ENCODE measurements at places on chromosomes 2 and 18. TPM values are rescaled to one million over a fixed set of nuclear protein-coding genes. Genes with fewer than 3 reads are reported as not detected.

The PRKAG3 gene
- polyA plus RNA-seq, result not detected

The FASTKD1 gene
- polyA plus RNA-seq, result 37.8 TPM

The ANKRD30BL gene
- 0.14 TPM for polyA plus RNA-seq

The CRYGC gene
- polyA plus RNA-seq, result not detected

The ZAP70 gene
- 2.1 TPM for polyA plus RNA-seq

The TFPI gene
- 20.6 TPM for polyA plus RNA-seq

The FBLN7 gene
- polyA plus RNA-seq, result 26.9 TPM

The MEX3C gene
- 79.2 TPM for polyA plus RNA-seq

The NTSR2 gene
- not detected for polyA plus RNA-seq

The PFN4 gene
- polyA plus RNA-seq, result 2.9 TPM

The PKP4 gene
- 46.9 TPM for polyA plus RNA-seq

The ABHD3 gene
- 24.5 TPM for polyA plus RNA-seq

The SERPINB13 gene
- not detected for polyA plus RNA-seq

The GKN1 gene
- polyA plus RNA-seq, result not detected

The EFR3B gene
- polyA plus RNA-seq, result 4.7 TPM

The MYCN gene
- polyA plus RNA-seq, result 6.8 TPM

The CFC1 gene
- not detected for polyA plus RNA-seq

The MARCO gene
- polyA plus RNA-seq, result not detected

The HOXD13 gene
- 0.22 TPM for polyA plus RNA-seq

The EIF5B gene
- polyA plus RNA-seq, result 53.7 TPM

The OTOS gene
- polyA plus RNA-seq, result 0.46 TPM

The MROH2A gene
- polyA plus RNA-seq, result 0.13 TPM

The EPG5 gene
- 18.7 TPM for polyA plus RNA-seq

The RNF181 gene
- 135 TPM for polyA plus RNA-seq

The CD226 gene
- 4.1 TPM for polyA plus RNA-seq

The ARPC2 gene
- 275 TPM for polyA plus RNA-seq

The STAT4 gene
- polyA plus RNA-seq, result 9.2 TPM

The RBMS1 gene
- 145 TPM for polyA plus RNA-seq

The IL37 gene
- not detected for polyA plus RNA-seq

The C2orf80 gene
- 0.46 TPM for polyA plus RNA-seq

The FOXD4L1 gene
- polyA plus RNA-seq, result 0.08 TPM

The TRIM54 gene
- polyA plus RNA-seq, result 4.8 TPM

The CNRIP1 gene
- 51.5 TPM for polyA plus RNA-seq

The CFAP53 gene
- polyA plus RNA-seq, result 3.8 TPM

The RMC1 gene
- polyA plus RNA-seq, result 14.9 TPM

The UGT1A6 gene
- polyA plus RNA-seq, result 2.7 TPM

The NT5C1B gene
- 0.86 TPM for polyA plus RNA-seq

The ARHGAP25 gene
- polyA plus RNA-seq, result 8.1 TPM

The DHRS9 gene
- 0.89 TPM for polyA plus RNA-seq

The MERTK gene
- 5.4 TPM for polyA plus RNA-seq

The OR6B2 gene
- polyA plus RNA-seq, result not detected

The DTNB gene
- 20.6 TPM for polyA plus RNA-seq

The NAT8 gene
- 23.5 TPM for polyA plus RNA-seq

The E2F6 gene
- 23.1 TPM for polyA plus RNA-seq

The STON1 gene
- polyA plus RNA-seq, result 22.8 TPM

The MZT2A gene
- polyA plus RNA-seq, result 52.2 TPM

The UNC80 gene
- 1.3 TPM for polyA plus RNA-seq

The LYPD6 gene
- polyA plus RNA-seq, result 16.1 TPM

The SNTG2 gene
- 2.5 TPM for polyA plus RNA-seq

The POTEF gene
- polyA plus RNA-seq, result 0.07 TPM

The SATB2 gene
- 16.5 TPM for polyA plus RNA-seq

The PDK1 gene
- polyA plus RNA-seq, result 15.0 TPM

The PPM1B gene
- polyA plus RNA-seq, result 65.2 TPM

The EFHD1 gene
- 75.7 TPM for polyA plus RNA-seq

The PAPOLG gene
- polyA plus RNA-seq, result 22.0 TPM

Data from left renal pelvis (tissue), 4 donors.